ENCODE measurements at places on chromosomes 1 and 21. TPM values are rescaled to one million over a fixed set of nuclear protein-coding genes. Genes with fewer than 3 reads are reported as not detected.

TIE1 gene
- total RNA-seq: 12.3 TPM

PROX1 gene
- total RNA-seq: 0.12 TPM

AGT gene
- 1.5 TPM for total RNA-seq

SELP gene
- 0.40 TPM for total RNA-seq

AMY1C gene
- not detected for total RNA-seq

PDZK1 gene
- total RNA-seq: 0.75 TPM

DCST2 gene
- not detected for total RNA-seq

CYP4A22 gene
- total RNA-seq: not detected

ZNF670 gene
- 1.2 TPM for total RNA-seq

BACE2 gene
- total RNA-seq: 105 TPM

IL10 gene
- 0.13 TPM for total RNA-seq

RNU1-3 gene
- 1,390 TPM for total RNA-seq

ARMH1 gene
- total RNA-seq: 0.37 TPM

TTC34 gene
- under 0.01 TPM for total RNA-seq

FMO1 gene
- total RNA-seq: not detected

SH2D1B gene
- total RNA-seq: not detected

KRTAP7-1 gene
- not detected for total RNA-seq

KRTAP10-7 gene
- not detected for total RNA-seq

OR2W3 gene
- not detected for total RNA-seq

CNST gene
- 18.1 TPM for total RNA-seq

XCL1 gene
- total RNA-seq: not detected

NASP gene
- 51.8 TPM for total RNA-seq

GUCA2A gene
- not detected for total RNA-seq

KIF14 gene
- total RNA-seq: 7.4 TPM

TMEM54 gene
- total RNA-seq: 20.3 TPM

OLFML3 gene
- total RNA-seq: 50.0 TPM

PEAR1 gene
- total RNA-seq: 15.9 TPM

SYDE2 gene
- 4.4 TPM for total RNA-seq

MAP10 gene
- total RNA-seq: 0.66 TPM

ATP13A2 gene
- total RNA-seq: 26.5 TPM

RNASEL gene
- total RNA-seq: 13.2 TPM

LCE1A gene
- total RNA-seq: not detected

AIRE gene
- total RNA-seq: under 0.01 TPM

WNT9A gene
- 0.44 TPM for total RNA-seq

LGR6 gene
- not detected for total RNA-seq

DYRK3 gene
- 21.9 TPM for total RNA-seq

KIFAP3 gene
- 36.3 TPM for total RNA-seq

MPZL1 gene
- total RNA-seq: 110 TPM

EPHA10 gene
- not detected for total RNA-seq

FLG2 gene
- total RNA-seq: not detected

PPIAL4G gene
- 0.06 TPM for total RNA-seq

LRRN2 gene
- total RNA-seq: not detected

DLGAP3 gene
- total RNA-seq: under 0.01 TPM

PRAMEF12 gene
- total RNA-seq: not detected

GJA5 gene
- 1.5 TPM for total RNA-seq

CYP2J2 gene
- total RNA-seq: 0.13 TPM

DMBX1 gene
- not detected for total RNA-seq

LEMD1 gene
- not detected for total RNA-seq

UHMK1 gene
- 74.4 TPM for total RNA-seq

STUM gene
- total RNA-seq: not detected

COL8A2 gene
- total RNA-seq: 5.9 TPM

All from aortic smooth muscle cell (primary cell).